ENCODE measurements at places on chromosomes 11 and 22.

DNA sequence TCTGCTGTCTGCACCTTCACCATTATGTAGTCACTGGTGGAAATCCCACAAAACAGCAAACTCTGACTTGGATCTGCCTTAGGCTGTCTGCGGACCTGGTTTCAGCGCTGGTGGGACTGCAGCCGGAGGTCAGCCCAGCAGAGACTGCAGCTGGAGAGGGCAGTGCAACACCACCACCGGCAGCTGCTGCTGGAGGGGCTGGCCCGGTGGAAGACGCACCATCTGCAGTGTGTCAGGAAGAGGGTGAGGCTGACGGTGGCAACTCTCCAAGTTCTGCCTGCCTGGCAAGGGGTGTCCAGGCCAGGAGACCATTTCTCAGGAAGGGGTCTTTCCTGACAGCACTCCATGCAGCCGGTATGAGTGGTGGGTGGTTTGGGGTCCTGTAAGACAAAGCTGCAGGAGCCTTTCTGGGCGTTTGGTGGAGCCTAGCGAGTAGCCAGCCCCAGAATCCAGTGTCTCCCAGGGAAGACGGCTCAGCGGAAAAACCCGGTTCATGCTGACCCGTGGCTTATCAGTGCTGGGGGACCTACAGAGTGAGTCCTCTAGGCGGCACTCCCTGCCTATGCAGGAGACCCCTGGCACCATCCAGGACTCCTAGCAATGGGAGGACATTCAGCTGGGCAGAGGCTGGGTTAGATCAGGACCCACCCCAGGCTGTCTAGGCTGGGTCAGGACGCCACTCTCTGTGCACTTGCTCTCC lies 50.8 kb downstream of the PISD start:
- DNase-seq, result no peak

DNA sequence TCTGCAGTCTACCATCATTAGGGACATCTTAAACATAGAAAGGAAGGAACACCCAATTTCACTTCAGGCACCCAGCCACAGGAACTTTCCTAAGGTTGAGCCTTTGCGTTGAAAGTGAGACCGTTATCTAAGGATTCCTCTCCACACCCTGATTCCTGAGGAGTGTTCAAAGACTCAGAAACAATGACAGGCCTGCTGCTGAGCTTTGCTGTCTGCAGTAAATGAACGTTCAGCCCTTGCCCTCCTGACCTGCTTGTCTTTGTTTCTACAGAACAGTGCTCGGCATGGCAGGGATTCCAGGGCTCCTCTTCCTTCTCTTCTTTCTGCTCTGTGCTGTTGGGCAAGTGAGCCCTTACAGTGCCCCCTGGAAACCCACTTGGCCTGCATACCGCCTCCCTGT lies 7.0 kb downstream of the PRSS23 start:
- DNase-seq, result no peak

- no peak for DNase-seq
Measured at GRCh38 chr11:116742104-116742503, 30.7 kb downstream of the BUD13 start.

DNA sequence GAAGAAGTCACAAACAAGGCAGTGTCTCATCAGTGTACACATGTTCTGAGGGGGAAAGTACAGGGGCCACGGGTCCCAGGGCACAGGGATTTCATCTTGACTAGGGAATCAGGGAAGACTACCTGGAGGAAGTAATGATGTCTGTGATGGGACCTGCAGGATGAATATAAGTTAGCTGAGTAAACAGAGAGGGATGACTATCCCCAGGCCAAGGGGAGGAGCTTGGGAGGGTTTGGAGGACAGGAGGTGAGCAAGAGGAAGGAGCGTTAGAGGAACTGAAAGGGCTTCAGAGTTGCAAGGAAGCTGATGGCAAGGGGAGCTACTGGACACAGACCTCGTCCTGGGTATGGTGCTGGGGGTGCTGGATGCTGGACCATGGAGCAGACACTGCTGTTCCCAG lies 56.4 kb downstream of the TRAF6 start:
- DNase-seq, result no peak

- no peak for DNase-seq
Measured at GRCh38 chr22:38839686-38840085, 4.1 kb downstream of the NPTXR start.

- DNase-seq, result no peak
Measured at GRCh38 chr11:111936040-111936540, 1.1 kb upstream of the DIXDC1 start.

DNA sequence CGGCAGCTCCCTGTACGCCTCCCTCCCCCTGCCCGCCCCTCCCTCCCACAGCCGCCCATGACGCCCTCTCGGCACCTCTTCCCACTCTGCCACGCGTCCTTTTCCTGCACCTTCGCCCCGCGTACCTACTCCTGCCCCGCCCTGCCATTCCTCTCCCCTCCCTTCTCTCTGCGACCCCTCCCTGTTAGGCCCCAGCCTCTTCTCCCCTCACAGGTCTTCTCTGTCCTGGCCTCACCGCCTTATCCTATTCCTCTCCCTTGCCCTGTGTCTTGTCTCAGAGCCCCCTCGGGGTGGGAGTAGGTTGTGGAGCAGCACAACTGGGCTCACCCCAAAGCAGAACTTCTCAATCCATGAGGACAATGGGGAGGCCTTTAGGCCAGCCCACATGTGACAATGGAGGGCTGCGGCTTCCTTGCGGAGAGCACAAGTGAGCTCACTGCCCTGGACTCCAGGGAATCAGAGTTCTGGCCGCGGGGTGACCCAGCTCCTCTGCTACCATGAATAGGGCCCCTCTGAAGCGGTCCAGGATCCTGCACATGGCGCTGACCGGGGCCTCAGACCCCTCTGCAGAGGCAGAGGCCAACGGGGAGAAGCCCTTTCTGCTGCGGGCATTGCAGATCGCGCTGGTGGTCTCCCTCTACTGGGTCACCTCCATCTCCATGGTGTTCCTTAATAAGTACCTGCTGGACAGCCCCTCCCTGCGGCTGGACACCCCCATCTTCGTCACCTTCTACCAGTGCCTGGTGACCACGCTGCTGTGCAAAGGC lies 539 bp downstream of the SLC35C1 start:
- DNase-seq, result no peak

DNA sequence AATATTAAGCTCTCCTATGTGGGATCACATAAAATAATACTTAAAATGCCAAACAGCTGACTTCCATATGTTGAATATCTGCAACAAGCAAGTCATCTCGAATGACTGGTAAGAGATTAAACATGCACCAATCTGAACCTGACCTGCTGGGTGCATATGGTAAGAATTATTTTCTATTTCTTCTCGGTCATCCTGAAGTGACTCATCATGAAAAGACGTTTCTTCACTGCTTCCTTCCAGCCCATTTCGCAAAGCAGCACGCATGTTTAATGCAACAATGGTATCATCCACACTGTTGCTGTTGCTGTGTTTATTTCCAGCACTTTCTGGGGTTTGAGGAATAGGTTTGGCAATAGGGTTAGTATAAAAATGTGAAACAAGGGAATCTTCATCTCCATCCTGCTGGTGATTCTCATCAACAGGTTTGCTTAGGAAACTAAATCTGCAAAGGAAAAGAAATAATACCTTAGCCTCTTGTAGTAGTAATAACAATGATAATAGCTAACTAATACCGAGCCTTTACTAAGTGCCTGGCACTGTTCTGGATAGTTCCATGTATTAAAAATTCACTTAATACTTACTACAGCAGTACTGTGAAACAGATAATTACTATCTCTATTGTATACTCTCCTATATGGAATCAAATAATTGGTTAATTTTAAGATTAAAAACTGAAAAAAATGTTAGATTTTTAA lies 52.0 kb upstream of the CHRNA10 start:
- no peak for DNase-seq

DNA sequence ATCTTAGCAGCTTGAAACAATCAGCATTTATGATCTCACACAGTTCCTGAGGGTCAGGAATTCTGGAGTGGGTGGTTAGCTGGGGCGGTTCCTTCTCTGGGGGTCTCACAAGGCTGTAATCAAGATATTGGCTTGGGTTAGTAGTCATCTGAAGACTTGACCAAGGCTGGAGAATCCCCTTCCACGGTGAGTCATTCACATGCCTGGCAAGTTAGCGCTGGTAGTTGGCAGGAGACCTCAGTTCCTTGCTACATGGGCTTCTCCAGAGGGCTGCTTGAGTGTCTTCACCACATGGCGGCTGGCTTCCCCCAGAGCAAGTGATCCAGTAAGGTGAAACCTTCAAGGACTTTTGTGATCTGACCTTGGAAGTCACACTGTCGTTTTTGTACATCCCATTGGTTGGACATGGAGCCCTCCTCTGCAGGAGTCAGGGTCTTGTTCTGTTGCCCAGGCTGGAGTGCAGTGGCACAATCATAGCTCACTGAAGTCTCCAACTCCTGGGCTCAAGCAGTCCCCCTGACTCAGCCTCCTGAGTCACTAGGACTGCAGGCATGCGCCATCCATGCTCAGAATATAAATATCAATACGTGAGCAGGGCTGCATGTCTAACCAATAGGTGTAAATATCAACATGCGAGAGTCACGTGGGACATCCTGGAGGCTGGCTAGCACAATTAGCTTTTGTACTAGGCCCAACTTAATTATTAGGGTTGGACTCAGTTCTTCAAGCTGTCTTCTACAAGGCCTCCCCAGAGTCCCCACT lies 7.2 kb upstream of the NIPSNAP1 start:
- no peak for DNase-seq

- no peak for DNase-seq
Measured at GRCh38 chr22:45344334-45344733, 34.6 kb downstream of the FAM118A start.

GRCh38 chr22:42236268-42236667 lies 34.2 kb downstream of the TCF20 start:
- no peak for DNase-seq

DNA sequence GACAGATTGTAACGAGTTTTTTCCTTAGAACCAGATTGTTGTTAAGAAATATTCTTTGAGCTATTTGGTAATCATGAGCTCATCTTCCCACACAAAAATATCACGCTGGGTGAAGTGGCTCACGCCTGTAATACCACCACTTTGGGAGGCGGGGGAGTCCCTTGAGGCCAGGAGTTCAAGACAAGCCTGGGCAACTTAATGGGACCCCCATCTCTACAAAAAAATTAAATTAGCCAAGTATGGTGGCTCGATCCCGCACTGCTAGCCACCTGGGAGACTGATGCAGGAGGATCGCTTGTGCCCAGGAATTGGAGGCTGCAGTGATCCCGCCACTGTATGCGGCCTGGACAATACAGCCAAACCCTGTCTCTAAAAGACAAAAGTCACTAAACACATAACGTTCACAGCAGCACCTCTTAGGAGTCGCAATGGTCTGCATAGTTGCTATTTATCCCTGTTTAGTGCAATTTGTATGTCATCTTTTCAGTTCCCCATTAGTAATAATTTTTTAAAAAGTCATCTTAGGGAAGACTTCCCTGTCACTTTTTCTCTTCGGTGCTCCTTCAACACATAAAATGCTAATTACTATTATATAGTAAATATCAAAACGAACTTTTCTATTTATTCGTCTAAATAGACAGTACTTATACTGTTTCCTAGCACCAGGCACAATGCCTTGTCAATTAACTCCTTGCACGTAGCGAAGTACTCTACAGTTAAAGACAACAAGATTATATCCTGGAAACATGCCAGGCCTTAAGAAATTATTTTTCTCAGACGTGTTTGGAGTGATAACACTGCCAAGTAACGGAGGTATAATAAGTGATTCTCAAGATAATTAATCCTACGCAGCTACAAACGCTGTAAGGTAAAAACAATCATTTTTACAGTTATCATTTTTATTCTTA lies 1.1 kb downstream of the ST13 start:
- DNase-seq, result no peak
